ENCODE measurements at places on chromosomes 5 and 9.

DNA sequence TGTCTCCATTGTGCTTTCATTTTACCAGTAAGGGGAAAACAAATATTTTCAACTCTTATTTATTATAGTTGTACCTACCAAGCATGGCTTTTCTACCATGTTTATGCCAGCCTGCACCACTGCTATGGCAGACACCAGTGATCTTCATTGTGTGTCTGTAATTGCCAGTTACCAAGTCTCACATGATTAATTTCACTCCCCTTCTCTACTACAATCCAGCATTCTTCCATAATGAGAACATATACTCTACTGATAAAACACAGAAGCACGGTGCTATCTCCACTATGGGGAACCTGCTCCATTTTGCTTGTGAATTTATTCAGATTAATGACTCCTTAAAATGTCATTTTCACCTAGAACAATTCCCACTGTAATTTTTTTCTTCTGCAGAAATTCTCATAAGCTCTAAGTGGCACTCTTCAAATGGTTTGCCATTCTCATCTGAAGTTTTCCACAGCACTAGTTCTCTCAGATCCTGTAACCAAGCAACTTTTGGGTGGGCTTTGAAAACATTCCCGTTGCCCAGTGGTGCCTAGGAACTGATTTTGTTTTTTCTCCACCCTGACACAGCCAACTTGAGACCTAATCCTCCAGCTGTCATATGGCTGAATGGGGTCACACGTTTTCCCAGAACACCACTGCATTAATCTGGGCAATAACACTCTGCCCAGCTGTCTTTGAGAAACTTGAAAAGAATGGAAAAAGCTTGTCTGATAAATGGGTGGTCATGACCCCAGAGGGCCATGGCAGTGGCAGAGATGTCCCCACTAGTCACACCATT lies 222.7 kb upstream of the RASEF start:
- DNase-seq: no peak

GRCh38 chr5:149762958-149763630 lies 33.0 kb downstream of the PPARGC1B start:
- no peak for DNase-seq

DNA sequence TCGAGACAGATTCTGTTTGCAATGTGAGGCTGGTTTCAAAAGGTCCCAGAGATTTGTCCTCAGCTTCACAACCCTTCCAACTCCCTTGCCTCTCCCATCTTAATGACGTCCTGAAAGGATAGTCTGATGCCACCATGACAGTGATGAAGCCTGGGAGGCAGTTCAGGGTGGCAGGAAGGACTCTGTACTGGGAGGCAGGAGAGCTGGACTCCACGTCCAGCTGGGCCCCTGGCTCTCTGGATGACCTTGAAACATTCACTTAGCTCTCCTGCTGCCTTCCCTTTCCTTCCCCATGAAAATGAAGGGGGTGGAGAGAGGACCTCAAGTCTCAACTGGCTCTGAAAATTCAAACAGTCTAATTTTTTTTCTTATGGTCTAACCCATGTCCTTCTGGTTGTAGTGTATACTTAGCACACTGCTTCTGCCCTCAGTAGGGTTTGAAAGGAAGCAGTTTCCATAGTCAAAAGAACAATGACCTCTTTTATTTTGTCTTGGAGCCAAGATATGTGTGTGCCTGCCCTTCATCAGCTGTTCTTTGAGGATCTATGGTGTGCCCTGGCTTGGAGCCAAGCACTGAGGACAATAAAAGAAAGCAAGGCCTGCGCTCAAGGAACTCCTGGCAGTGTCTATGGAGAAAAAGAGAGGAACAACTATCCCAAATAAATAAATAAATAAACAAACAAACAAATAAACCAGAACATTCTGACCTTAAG lies 188.3 kb downstream of the GRIA1 start:
- DNase-seq: no peak

GRCh38 chr5:36904677-36905076 lies 28.1 kb downstream of the NIPBL start:
- no peak for DNase-seq

- DNase-seq: peak; percentile 100
Observed at GRCh38 chr9:16705111-16705604, 165.3 kb downstream of the BNC2 start.

- no peak for DNase-seq
Observed at GRCh38 chr5:83414601-83415000, 56.9 kb upstream of the VCAN start.

DNA sequence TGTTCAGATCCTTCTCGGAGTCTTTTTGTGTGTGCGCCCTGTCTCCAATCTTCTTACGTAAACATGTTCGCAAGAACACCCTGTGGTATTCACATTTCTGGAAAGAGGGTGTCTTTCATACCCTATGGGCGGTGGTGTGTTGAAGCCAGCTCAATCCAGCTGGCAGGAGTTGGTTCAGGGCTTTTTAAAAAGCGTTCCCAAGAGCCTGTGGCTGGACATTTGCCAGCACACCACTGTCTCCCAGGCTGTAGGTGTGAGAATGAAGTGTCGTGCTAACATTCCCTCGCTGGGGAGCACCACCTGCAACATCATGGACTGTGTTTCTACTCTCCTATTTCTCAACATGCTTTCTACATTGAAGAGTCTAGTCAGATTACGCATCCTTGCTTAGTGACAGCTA lies 51.7 kb downstream of the S1PR3 start:
- DNase-seq: no peak

Measured in M059J (cell line).